ENCODE measurements at places on chromosomes 2 and 18.
A peak's percentile ranks its signal among the peaks of the same experiment; 100 is the strongest.

DNA sequence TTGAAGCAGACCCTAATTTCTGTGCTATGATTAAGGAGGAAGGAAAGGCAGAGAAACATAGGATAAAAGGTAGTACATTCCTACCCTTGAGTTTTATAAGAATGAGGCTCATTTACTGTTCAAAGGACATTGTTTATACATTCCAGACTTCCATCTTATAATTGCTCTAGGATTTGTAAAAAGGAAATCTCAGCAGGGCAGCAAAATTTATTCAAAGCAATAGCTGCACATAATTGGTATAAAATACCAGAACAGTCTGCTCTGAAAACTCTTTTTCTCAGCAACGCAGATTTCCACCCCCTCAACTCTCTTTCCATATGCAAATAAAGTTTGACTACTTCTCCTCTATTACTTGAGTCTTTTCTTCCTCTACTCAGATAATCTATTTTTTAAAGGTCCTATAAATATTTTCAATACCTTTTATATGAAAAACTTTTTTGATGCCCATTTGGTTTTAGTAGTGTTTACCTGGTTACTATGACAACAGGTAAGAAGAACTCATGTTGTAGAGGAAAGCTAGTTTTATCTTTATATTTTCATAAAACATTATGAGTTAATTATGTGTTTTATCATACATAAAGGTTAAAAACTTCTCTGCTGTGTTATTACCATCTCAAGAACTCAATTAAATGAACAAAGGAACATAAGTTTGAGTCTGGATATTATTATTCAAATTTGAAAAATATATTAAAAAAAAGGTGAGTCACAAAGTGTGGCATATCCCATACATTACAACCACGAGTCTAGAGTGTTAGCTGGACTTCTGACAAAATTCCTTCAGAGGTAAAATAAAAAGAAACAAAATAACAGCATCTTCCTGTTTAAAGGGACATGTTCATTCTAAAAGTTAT, 19.9 kb downstream of the RBMS1 start:
- no peak for DNase-seq

GRCh38 chr2:3646446-3646845, 11.6 kb upstream of the ALLC start:
- no peak for DNase-seq

- DNase-seq = no peak
Observed at GRCh38 chr18:31511098-31511497, 13.1 kb downstream of the DSG2 start.

- no peak for DNase-seq
Observed at GRCh38 chr2:148675708-148676107, 31.2 kb downstream of the EPC2 start.

- DNase-seq = no peak
Observed at GRCh38 chr2:137525641-137526190, 438.6 kb upstream of the HNMT start.

GRCh38 chr18:65754121-65754520, 3.3 kb downstream of the CDH7 start:
- no peak for DNase-seq

GRCh38 chr2:79219383-79219988, 59.9 kb upstream of the REG3A start:
- peak; percentile 33 for DNase-seq

DNA sequence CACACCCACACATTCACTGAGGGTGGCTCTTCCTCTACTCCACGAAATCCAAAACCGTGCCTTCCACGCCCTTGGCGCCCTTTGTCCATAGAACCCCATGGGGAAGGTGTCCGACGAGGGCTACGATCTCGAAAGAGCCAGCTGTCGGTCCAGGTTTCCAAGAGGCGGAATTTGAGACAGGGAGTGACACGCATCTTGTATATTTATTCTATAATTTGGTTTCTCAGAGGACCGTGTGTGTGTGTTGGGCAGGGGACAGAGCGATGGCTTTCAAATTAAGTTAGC, 726 bp downstream of the C2orf69 start:
- DNase-seq = no peak

- DNase-seq = no peak
Observed at GRCh38 chr2:149087751-149088150, 49.3 kb downstream of the LYPD6B start.

GRCh38 chr2:96500385-96501066, 4.6 kb downstream of the NEURL3 start:
- no peak for DNase-seq

DNA sequence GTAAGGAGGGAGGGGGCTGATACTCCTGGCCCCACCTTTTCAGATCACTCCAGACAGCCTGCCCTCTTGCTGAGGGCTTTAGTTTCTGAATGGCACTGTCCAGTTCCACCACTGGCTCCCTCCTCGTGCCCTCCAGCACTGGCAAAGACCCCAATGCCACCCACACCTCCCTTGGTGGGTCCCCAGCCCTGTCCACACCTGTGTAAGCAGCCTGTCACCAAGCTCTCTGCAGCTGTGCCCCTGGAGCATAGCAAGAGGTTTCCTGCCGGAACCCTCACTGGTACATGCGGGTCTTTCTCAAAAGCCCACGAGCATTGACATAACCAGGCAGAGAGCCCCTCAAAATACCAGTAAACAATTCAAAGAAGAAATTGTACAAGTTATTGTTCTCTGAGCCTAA, 17.6 kb upstream of the KIF1A start:
- DNase-seq = no peak

- no peak for DNase-seq
Observed at GRCh38 chr2:168253379-168253778, 6.0 kb upstream of the STK39 start.

DNA sequence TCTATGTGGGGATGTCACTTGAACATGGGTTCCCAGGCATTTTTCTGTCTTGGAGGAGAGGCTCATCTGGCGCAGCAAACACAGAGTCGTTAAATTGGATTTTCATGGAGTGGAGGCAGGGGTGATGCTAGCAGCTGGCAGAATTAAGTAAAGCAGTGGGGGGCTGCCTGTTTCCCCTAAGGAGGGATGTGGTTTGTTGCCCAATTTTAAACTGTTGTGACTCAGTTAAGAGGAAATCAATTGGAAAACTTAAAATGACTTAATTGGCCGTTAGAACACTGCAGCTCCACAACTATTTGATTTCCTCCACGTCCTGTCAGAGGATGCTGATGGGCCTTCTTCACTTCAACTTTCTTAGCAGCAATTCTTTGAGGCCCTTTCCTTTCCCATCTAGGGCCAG, 354.1 kb upstream of the ATP5MC3 start:
- DNase-seq = no peak

DNA sequence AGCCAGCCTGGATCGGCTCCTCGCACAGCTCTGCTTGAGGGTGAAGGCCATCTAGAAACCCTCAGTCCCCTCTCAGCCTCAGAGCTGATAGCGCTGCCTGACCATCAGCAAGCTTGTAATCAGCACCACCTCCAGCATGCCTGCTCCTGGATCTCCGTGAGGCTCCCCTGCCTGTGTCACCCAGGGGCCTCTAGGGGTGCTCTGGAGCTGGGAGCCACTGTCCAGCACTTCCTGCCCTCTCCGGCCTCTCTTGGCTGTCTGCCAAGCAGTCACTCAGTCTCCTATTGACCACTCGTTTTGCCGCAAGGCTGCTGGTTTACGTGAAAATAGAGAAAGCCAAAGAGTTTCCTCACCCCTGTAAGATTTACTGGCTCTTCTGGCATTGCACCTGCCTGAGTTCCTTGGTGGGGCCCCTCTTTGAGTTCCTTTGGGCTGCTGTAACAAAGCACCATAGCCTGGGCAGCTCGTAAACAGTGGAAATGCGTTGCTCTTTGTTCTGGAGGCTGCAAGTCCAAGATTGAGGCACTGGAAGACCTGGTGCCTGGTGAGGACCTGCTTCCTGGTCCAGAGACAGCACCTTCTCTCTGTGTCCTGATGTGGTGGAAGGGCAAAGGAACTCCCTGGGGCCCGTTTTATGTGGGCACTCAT, 17.9 kb downstream of the CAPN10 start:
- no peak for DNase-seq

GRCh38 chr18:61785588-61785987, 107.2 kb downstream of the RNF152 start:
- no peak for DNase-seq

GRCh38 chr2:54298514-54298913, 42.5 kb upstream of the TSPYL6 start:
- no peak for DNase-seq
